ENCODE measurements at places on chromosomes 11 and 22.

DNA sequence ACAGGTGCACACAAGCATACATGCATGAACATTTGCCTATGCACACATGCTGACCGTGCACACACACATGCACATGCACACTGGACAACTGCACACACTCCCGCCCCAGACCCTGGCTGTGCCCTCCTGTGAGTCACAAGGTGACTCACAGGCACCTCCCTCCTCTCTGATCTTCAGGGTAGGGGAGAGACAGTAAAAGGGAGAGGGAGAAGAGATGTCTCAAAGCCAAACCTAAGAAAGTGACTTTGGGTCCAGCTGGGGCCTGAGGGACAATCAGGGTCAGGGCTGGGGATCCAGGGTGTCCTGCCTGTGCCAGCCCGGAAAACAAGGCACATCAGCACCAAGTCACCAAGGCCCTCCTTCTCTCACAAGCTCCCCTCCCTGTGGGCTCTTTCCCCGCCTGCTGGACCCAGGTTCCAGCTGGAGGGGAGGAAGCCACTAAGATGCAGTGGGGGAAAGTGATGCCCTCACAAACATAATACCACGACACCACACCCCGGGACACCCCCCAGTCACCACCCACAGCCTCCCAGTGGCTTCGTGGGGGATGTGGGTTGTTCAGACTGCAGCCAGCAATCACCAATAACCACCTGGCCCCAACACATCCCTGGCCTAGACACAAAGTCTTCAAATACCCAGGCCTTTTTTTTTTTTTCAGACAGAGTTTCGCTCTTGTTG lies 39.3 kb downstream of the PDGFB start:
- DNase-seq = no peak

GRCh38 chr11:38562562-38562961 lies 1964.5 kb upstream of the RAG2 start:
- DNase-seq = no peak

- DNase-seq = no peak
These were observed 36.3 kb upstream of the PPARA start for GRCh38 chr22:46113910-46114517.

DNA sequence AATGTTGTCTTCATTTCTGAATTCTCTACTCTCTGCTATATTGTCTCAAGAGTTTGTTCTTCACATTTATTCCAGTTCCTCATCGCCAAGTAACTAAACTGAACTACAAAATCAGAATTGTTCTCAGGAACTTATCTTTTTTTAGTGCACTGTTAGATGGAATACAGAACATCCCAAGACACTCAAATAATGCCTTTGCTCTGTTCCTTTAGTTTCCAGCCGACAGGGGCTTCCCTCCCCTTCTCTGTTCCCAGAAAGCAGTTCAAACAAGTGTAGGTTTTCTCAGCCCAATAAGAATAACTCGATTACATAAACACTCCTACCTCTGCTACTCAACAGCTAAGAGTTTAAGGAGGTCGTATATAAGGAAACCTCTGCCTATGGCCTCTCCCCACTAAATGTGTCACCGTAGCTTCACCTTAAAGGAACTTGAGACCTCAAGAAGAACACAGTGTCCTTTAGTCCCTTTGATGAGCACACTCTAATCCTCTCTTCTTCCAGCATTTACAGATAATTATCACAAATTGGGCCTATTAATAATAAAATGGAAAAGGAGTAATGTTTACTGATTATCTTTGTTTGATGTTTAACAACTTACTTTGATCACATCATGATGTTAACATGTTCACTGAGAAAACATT lies 6.9 kb downstream of the POU2AF3 start:
- DNase-seq = no peak

- no peak for DNase-seq
These were observed 1.5 kb downstream of the ME3 start for GRCh38 chr11:86670911-86671310.

DNA sequence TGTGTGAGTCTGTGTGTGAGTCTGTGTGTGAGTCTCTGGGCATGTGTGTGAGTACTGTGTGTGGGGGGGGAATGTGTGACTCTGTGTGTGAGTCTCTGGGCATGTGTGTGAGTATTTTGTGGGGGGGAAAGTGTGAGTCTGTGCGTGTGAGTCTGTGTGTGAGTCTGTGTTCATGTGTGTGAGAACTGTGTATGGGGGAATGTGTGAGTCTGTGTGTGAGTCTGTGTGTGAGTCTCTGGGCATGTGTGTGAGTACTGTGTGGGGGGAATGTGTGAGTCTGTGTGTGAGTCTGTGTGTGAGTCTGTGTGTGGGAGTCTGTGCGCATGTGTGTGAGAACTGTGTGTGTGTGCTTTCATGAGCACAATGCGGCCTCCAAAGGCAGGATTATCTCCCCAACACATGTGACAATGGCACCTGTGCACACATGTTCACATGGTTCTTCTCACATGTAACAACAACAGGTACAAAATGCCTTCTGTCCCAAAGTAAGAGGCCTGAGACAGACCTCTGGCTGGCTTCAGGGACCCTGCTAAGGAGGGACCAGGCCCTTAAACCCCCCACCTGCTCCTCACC lies 1.6 kb downstream of the CD5 start:
- DNase-seq = no peak

GRCh38 chr11:72700146-72700545 lies 25.9 kb upstream of the PDE2A start:
- no peak for DNase-seq

DNA sequence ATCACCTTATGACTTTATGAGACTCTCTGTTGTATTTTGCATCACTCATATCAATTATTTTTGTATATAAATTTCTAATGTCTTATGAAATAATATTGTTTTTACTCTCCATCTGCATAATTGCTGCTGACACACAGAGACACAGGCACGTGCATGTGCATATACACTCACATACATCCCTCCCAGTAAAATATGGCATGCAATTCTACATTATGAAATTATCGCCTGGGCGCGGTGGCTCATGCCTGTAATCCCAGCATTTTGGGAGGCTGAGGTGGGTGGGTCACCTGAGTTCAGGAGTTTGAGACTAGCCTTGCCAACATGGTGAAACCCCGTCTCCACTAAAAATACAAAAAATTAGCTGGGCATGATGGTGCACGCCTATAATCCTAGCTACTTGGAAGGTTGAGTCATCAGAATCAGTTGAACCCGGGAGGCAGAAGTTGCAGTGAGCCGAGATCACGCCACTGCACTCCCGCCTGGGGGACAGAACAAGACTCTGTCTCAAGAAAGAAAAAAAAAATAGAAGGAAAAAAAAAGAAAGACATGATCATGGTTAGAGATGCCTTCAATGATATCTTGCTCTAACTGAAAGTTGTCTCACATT lies 96.7 kb upstream of the LUZP2 start:
- DNase-seq = no peak

- DNase-seq = no peak
These were observed 93.9 kb upstream of the CSNK2A3 start for GRCh38 chr11:11446967-11447366.

GRCh38 chr22:28358312-28358711 lies 321.3 kb downstream of the TTC28 start:
- no peak for DNase-seq

DNA sequence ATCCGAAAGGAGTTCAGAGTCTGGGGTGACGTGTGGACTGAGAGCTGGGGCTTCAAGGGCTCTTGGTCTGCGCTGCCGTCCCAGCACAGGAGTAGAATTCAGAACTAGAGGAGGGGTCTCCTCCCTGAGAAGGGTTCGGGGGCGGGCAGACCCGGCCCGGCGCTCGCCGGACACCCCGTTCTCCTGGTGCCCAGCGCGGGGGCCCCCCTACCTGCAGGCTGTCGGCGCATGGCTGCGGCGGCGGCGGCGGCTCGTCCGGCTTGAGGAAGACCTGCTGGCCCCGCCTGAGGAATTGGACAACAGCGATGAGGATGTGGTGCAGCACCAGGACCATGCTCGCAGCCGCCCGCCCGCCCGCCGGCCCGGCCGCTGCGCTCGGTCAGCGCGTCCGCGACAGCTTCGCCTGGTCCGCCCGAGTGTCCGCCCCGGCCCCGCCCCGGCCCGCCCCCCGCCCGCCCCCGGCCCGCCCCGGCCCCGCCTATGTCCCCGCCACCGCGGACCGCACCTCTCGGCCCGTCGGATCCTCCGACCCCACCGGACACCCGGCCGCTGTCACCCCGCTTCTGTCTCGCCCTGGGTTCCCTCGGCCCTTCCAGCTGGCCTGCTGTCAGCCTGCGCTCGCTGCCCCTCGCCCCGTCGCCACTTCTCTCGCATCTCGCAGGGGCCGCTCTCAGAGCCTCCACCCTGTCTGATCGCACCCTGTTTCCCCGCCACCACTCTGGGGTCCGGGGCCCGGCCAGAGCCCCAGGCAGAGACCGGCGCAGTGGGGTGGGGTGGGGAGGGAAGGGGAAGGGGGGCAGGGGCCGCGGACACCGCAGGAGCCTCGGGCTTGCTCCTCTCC lies 32.0 kb downstream of the PDE2A start:
- DNase-seq = no peak

GRCh38 chr11:94511932-94512781 lies at the start of gene C11orf97:
Gene C11orf97 (plus strand): TSS chr11:94512461. CDS start chr11:94512529, 68 bp downstream.
- peak; percentile 17 for DNase-seq

GRCh38 chr11:93936460-93936859 lies 84.7 kb upstream of the HEPHL1 start:
- DNase-seq = no peak

DNA sequence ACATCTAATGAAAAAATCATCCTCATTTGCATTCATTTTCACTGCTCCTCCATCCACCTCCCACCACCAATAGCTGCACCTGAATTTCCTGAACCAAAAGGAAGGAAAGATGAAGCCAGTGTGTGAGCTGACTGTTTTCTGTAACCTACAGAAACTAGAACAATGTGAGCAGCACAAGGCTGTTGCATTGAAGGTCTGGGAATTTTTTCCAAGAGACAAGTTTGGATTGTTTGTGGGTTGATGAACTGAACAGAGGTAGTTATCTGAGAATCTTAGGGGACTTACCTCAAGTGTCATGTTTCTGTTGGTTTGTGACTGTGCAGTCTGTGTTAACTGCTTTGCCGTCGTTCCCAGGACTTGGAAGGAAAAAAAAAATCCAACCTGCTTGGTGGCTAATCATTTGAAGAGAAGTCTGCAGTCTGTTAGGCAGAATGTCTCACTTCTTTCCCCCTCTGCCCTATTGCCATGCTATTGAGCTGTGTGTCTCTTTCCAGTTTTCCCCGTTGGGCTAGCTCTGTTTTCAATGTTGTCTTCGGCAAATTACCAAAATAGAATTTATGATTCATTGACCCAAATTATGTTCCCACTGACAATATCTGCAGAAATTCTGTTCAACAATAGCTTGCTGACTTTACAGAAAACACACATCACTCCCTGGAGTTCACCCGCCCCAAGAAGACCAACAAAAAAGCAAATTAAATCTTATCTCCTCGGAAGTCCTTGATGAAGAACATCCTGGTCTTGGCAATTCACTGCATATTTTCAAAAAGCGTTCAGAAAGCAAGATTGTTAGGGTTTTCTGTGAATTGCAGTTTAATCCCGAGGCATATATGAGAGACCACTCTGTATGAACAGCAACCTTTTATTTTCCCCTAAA lies 76.0 kb downstream of the SC5D start:
- DNase-seq = no peak

DNA sequence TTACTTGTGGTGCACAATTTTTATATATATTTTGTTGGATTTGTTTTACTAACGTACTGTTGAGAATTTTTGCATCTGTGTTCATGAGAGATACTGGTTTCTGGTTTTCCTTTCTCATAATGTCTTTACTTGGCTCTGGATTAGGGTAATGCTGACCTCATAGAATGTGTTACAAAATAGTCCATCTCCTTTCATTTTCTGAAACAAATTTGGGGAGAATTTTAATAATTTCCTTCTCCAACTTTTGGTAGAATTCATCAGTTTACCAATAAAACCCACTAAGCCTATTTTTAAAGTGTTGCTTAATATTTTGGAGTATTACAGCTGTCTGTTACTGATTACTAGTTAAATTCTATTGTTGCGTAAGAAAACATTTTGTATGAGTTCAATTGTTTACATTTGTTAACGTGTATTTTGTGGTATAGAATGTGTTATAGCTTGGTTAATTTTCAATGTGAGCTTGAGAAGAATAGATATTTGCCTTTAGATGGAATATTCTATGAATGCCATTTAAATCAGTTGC lies 11.5 kb downstream of the TRIM22 start:
- DNase-seq = no peak

GRCh38 chr11:59647245-59647980 lies 21.4 kb downstream of the PATL1 start:
- no peak for DNase-seq

- DNase-seq = no peak
These were observed 377.2 kb downstream of the BRD1 start for GRCh38 chr22:49450498-49450897.

DNA sequence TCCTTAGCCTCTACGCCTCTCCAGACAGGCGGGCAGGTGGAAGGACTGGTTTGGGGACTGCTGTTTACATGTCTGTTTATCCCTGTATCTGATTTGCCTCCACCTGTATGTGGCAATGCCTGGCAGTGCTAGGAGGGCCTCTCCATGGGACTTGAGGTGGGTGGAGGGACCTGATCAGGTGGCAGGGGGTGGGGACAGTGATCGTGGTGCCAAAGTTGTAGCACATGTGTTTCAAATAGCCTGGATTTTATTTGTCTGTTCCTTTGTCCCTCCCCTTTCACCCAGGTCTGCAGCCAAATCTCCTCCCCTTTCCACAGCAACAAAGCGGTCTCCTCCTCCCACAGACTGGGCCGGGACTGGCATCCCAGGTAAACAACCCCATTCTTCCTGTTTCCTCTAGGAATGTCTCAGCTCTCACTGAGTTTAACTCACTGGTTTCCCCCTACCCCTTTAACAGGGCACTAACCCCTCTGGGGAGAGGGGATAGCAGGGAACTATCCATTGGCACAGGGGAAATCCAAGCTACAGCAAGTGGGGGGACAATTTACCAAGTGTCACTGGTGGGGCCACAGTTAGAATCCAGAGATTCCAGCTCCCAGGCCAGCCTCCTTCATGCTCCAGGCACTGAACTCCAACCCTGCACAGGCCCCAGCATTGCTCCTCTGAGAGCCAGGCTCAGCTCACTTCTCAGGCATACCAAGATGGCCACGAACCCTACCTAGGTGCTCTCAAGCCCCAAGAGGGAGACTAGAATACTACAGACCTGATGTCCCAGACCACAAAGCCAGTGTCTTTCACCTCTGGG lies 22.9 kb upstream of the TLCD5 start:
- DNase-seq = no peak

DNA sequence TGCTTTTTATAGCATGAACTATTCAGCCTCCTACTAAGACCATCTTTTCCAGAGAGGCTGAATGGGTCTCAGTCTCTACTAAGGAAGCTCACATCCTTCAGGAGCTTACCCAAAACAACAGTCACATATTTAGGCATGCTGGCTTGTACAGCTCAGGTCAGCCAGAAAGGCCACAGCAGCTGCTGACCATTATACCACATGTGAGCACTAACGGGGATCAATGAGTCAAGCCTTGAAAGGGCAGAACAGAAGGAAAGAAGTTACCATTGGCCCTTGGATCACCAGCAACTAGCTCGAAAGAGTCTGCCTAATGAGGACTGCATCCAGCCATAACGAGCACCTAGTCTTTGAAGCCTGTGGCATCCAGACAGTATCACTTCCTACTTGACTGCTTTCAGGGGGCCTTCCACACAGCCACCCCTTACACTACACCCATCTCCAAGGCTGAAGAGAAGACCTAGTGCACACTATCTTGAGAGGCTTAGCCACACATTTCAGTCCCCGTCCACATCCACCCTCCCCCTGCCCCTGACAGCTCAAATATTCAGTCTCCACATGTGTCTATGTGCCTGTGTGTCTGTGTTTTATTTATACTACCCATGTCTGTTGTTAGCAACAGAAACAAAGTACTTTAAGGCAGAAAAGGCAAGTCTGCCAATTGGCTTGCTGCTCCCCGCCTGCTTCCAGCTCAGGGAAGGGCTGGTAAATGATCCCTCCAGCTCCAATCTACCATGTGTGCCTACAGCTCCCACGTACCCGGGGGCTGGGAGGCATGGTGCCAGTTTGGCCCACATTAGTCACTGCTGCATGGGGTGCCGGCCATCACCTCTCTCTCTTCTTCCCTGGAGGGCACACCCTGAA lies 95.5 kb downstream of the RPL27A start:
- no peak for DNase-seq

All from activated T-helper 1 cell treated with anti-CD3 and anti-CD28 coated beads, Interleukin-2, amount 50 U/mL, for 16 hours (primary cell).